ENCODE measurements at places on chromosomes 6 and 20.

- DNase-seq, result no peak
Observed at GRCh38 chr20:37688093-37688492, 5.7 kb upstream of the CTNNBL1 start.

- no peak for DNase-seq
Observed at GRCh38 chr6:6798448-6798860, 209.9 kb downstream of the LY86 start.

- DNase-seq, result no peak
Observed at GRCh38 chr6:29726001-29726400, 2.8 kb downstream of the HLA-F start.

DNA sequence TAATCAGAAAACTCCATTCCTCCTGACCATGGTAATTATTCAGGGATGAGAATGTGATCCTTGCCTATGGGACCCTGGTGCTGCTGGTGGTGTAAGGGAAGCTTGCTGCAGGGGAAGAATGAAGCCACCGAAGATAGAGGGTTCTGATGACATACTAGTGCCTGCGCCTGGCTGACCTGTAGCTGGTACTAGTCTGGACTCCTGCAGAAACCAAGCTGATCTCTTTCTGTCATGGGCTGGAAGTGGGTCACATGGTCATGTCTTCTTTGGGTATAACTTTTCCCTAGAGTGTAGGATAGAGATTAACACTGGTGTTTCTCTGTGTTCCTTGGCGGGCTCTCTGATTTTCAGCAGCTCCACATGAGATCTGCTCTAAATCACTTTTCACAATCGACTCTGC lies 8.6 kb upstream of the SLC4A11 start:
- no peak for DNase-seq

DNA sequence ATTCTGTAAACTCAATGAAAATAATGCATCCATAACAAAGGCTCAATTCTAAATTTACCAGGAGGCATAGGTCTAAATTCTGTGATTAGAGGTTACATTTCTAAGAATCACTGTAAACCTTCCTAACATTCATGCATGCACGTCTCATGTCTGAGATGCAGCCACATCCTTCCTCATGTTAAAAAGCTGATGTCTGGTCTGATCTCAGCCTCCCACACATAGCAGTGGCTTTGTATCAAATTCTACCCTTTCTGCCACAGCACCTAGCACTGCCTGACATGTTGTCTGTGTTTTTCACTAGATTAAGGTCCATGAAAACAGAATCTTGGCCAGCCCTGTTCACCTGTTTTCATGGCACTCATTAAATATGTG lies 171.1 kb downstream of the WDR27 start:
- DNase-seq, result no peak

DNA sequence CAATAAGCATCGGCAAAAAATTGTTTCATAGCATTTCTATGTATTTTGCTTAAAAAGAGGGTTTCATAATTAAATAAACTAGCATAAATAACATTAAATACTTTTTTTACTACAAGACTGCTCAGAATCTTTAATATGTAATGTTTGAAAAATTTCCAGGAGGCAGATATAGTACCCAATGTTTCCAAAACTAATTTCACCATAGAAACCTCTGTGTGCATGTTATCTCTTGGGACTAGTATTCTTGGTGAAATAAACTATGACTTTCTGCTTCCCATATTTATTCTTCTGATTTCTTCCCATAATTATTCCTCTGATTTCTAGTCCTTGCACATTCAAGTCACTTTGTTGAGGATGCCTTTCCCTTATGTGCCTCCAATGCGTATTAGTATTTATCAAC lies 94.5 kb downstream of the PTPRK start:
- no peak for DNase-seq

DNA sequence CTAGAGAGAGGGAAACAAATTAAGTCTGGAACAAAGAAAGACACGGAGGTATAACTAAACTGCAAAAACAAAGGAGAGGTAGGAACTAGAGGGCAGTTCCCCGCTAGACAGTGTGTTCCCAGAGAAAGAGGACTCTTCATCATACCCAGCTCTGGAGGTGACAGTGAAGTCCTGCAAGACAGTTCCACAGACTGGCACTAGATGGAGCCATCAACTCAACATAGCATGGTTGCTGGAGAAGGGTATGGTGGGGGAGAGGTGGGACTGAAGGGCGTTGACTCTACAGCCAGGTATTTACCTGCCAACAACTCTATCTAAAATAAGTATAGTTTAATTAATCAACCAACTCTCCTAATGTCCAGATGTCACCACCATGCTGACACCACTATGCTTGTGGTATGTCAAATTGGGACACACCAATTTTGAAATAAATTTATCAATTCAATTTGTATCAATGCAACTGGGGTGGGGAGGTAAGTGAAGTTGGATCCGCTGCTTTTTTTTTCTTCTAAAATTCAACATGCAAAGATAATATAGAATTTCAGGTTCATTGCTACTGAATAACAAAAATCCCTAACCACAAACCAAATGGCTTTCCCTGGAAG lies 9.7 kb downstream of the BACH2 start:
- no peak for DNase-seq
